Left hindlimb (tissue), 1 donor: ENCODE measurements at places on chromosomes 7 and 10.
A peak's percentile ranks its signal among the peaks of the same experiment; 100 is the strongest.

GRCh38 chr10:64096941-64097340, 575.7 kb downstream of the REEP3 start:
- DNase-seq, result no peak

- DNase-seq, result no peak
Measured at GRCh38 chr7:114648680-114649079, 234.1 kb downstream of the FOXP2 start.

DNA sequence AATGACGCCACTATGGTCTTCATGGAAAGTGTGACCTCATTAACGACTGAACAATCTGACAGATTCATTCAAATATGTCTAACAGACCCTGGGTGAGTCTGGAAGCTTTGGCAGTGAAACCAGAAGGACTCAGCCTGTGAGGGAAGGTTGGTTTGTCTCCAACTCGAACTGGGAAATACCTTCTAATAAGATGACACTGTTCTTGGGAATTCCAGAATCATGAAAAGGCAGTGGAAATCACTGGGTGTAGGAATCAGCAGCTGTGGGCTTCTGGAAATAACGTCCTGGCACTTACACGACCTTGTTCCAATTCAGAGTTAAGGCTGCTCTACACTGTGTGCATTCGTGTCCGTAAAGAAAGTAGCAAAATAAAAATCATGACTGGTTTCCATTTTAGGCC, 75.1 kb downstream of the DGKI start:
- no peak for DNase-seq

DNA sequence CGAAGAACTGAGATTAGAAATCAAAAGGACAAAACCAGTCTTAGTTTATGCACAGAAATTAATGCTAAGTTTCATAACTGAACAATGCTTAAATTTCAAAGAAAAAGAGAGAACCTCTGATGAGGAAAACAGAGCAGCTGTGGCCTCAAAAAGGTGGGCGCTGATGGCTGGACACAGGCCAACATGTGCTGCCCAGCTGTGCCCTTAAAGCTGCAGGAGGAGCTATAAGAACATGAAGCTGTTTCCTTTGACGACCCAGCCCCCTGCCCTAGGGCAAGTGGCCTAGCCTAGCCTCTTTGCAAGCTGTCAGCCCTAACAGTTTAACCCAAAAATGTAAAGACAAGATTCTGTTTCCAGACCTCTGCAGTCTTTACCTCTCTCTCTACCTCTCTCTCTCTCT, 107.7 kb downstream of the GRID1 start:
- DNase-seq, result no peak

DNA sequence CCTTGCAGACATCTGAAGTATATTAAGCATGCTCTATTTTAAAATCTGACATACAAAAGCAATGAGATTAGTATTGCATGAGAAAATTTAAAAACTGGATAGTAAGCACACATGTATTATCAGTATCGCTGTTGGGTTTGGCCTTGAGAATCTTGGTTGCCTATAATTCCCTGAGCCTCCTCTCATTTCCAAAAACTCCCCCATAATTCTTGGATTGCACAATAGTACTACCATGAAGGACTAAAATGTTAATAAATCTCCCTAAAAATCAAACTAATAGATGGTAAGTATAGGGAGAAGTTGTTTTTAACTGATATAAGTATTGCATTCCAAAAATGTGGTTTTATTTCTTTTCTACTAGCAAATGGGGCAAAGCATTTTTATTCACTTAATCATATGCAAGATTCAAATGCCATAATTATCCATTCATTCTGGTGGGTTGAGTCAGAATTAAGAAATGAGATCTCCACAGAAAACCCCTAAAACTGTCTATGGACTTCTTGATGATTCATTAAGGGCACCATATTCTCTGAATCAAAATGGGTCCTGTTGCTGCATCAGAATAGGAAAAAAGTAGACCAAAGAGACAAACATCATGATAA, 10.3 kb upstream of the VIM start:
- no peak for DNase-seq

- no peak for DNase-seq
Measured at GRCh38 chr10:113895018-113895417, 40.6 kb downstream of the NHLRC2 start.

DNA sequence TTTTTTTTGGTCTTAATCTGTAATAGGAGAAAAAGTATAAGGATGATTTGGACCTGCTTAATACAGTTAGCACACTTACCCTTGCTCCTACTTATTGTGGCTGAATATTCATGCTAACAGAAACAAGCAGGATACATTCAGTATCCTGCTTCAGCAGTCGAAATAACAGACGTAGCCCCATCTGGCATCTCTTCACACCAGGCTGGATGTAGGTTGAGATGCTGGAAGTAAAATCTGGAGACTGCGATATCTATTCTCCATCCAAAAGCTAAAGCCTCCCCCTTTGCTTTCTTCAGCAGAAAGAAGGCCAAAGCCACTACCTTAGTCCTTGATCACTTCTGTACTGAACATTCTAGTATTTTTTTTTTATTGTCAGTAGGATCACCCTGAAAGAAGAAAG, 537.4 kb downstream of the AUTS2 start:
- DNase-seq, result no peak

DNA sequence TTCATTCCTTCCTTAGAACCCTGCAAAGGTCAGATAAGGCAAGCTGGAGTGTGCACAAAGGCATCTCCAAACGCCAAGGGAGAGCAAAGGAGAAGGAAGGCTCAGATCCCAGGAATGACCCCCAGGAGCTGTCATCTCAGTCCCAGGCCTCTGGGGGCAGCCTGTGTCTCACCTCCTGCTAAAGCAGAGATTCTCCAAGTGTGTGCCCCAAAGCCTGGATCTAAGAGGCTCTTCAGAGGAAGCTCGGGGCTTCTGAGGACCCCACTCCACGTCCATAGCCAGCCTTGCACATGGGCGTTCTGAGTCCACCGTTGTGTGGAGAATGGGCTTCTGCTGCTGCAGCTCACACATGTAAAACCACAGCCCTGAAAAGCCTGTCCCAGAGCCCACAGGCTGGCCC, 5.1 kb upstream of the GRID1 start:
- DNase-seq, result no peak

DNA sequence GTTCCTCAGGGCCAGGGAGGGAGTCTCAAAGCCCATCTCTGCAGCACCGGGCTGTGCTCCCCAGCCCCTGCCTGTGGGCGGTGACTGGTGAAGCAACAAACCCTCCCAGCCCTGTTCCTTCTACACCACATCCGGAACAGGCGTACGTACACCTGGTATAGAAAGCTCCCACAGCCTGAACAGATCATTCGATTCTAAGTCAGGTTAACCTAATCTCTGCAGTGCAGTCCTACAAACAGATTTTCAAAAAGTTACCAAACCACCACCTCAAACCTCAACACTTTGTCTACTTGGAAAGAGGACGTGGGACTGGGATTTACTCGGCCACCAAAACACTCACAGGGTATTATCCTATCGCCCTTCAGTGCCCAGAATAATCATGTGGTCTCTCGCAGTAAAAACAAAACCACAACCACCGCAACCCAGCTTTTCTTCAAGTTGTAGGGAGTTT, 238.4 kb downstream of the DIP2C start:
- peak; percentile 54 for DNase-seq

- no peak for DNase-seq
Measured at GRCh38 chr10:61465901-61466632, 12.9 kb upstream of the TMEM26 start.

- peak; percentile 53 for DNase-seq
Measured at GRCh38 chr7:29040579-29040925, 82.4 kb upstream of the TRIL start.
